Mesendoderm (in vitro differentiated cells): ENCODE measurements at places on chromosomes 3 and 15.
A peak's percentile ranks its signal among the peaks of the same experiment; 100 is the strongest.

DNA sequence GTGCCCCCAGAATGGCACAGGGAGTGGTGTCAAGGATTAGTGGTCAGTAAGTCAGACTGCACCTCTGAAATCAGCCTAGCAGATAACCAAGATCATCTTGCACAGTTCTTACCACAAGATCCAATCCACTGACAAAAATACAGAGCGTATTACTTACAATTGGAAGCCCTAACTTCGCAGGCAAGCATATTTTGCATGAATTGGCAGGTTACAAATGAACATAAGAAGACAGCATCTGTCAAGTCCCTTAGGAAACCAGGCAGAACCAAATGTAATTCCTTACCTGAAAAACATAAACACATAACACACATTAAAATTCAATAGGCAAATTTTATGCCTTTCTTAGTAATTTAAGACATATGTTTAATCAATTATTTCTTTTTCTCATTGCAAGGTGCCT is 293.4 kb downstream of the MAGI1 start:
- no peak for DNase-seq

GRCh38 chr15:100301910-100302431 is 39.8 kb downstream of the ADAMTS17 start:
- DNase-seq = no peak

DNA sequence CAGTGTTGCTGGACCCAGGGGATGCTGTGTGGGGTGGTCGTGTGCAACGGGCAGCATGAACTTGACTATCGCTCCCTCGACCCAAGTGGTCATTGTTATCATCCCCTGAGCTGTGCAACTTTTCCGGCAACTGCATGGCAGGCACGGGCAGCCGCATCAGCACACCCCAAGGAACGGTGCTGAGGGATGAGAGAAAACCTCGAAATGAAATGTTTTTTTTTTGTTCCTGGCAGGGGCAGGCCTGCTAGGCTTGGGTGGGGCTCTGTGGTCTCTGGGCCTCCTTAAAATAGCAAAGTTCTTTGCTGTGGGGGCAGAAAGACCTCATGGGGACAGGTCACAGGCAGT is 51.4 kb downstream of the CORO2B start:
- DNase-seq = no peak

GRCh38 chr15:77974416-77975331 is 102.8 kb downstream of the TBC1D2B start:
- DNase-seq = no peak

- no peak for DNase-seq
These were observed 23.0 kb upstream of the CAPN7 start for GRCh38 chr3:15183011-15183410.

DNA sequence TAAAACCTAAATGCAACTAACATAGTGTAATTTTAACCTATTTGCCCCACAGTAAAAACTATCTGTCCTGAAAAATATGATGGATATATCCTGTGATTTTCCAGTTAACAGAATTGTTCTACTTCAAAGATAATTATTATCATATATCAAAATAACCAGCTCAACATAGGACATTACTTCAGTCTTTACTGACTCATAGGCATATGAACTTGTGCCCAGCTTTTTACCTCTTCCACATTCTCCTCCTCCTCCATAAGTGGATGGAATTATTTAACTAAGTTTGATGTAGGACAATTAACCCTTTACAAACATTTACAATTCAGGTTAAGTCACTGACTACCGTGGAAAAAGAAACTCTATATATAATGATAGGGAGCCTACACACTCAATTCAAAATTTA is 22.9 kb upstream of the USF3 start:
- DNase-seq = no peak

DNA sequence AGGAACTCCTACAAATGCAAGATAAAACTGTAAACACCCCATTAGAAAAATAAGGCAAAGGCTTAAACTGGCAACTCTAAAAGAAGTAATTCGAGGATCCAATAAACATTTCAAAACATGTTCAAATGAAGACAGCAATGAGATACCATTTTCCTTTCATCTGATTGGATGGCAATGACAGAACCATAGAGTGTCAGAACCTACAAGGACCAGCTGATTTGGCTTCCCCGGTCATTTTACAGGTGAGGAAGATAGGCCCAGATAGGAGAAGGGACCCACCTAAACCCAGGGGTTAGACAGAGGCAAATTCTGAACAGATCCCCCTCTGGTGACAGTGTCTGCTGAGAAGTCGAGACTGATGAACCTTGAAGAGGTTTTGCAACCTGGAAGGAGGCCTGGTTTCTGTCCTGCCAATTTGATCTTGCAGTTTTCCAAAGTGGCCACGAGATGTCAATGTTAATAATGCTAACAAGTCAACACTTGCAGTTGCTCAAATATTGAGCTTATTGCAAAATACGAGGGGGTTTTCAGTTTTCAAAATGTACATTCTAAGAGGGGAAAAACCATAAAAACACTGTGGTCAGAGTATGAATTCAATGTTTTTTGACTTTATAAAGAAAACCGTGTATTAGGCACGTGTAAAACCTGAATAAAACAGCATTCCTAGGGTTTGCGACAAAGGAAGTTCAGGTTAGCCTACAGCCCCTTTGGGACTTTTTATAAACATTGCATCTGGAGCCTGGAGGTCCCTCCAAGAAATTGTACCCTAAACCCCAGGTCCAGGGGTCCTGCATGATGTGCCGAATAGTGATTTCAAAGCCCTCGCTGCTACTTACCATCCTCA is 21.5 kb downstream of the CFAP161 start:
- DNase-seq = peak; percentile 56

DNA sequence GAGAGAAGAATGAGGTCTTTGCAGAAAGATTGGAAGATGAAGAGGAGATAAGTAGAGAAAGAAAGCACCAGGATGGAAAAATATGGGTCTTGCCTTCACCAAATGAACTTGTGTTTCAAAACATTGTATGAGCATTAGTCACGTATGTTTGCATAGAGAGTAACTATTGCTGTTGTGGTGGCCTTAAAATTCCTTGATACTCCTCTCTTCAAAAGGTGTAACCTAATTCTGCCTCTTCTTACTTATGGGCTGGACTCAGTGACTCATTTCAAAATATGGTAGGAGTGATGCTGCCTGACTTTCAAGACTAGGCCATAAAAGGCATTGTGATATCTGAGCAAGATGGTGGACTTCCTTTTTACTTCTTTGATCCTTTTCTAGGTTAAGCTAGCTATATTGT is 228.7 kb upstream of the ZNF385D start:
- DNase-seq = no peak

GRCh38 chr15:23416349-23417276 is 30.4 kb downstream of the GOLGA6L2 start:
- DNase-seq = no peak

- DNase-seq = no peak
These were observed 36.7 kb downstream of the RGMA start for GRCh38 chr15:93052090-93052879.

DNA sequence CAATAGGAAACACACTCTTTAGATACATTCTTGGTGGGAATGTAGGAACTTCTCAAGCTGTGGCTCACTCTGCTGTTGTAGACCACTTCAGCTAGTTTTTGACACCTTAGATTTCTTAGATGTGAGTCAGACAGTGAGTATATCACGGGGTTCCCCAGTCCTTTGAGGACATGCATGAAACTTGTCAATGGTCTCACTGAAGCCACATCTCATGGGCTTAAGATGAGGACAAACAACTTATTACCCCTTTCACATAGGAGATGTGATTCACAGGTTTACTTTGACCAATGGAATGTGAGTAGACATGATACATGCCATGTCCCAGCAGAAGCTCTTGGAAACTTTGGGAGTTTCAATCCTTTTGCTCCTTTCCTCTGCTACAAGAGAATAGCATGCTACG is 325.5 kb downstream of the CHST2 start:
- DNase-seq = no peak

DNA sequence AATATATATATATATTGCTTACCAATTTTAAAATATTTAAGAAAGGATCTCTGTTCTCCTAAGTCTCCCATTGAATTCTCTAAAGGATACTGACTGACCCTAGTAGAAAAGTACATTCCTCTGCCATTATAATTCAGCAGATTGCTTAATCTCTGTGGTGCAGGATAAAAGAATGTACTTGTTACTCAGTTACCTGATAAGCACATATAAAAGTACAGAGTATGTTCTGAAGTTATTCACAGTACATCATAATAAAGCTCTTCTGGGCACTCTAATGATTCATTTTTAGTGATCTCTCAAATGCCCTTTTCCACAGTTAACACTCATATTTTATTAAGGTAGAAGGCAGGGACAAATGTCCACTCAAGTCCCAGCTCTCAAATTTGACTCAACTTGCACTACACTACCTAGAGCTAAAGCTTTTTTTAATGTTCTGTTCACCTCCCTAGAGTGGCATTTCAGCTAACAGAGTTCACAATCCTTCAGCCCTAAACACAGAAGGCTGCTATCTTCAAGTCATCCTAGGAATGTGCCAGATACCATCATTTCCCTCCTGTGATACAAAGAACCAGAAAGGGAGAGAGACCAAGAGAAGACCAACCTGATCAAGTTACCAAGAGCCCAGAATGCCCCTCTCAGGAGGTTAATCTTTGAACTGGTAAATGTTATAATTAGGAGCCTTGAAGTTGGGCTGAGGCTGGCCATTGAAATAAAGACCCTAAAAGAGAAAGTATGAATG is 53.3 kb downstream of the MEIS2 start:
- DNase-seq = peak; percentile 97

DNA sequence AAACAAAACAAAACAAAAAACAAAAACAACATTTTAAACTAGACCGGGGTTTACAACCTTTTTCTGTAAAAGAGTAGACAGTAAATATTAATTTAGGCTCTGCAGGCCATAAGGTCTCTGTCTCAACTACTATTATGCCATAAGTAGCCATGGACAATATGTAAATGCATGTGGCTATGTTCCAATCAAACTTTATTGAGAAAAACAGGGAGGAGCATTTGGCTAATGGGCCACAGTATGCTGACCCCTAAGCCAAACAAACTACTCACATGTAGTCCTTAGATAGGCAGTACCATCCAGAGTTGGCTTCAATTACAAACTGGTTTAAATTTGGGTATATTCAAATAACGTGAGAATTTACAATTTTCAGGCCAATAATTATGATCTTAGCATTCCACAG is 144.2 kb downstream of the TBL1XR1 start:
- no peak for DNase-seq

DNA sequence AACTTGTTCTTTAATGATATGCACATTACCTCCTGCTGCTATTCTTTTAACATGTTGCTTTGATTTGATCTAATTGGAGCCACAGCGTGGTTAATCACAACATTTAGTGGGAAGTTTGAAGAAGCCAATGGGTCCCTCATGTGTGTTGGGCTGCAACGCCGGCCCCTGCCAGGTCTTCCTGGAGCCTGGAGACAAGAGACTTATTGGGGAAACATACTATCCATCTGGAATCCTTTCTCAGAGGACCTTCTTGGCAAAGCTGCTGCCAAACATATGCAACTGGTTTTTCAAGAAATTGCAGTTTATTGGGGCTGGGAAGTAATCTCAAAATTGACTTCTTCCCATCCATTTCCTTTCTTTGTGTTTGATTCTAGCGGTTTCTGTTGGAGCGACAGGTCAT is 396.3 kb upstream of the PROK2 start:
- no peak for DNase-seq

- DNase-seq = peak; percentile 40
These were observed 9.2 kb downstream of the LZTFL1 start for GRCh38 chr3:45832699-45833098.

DNA sequence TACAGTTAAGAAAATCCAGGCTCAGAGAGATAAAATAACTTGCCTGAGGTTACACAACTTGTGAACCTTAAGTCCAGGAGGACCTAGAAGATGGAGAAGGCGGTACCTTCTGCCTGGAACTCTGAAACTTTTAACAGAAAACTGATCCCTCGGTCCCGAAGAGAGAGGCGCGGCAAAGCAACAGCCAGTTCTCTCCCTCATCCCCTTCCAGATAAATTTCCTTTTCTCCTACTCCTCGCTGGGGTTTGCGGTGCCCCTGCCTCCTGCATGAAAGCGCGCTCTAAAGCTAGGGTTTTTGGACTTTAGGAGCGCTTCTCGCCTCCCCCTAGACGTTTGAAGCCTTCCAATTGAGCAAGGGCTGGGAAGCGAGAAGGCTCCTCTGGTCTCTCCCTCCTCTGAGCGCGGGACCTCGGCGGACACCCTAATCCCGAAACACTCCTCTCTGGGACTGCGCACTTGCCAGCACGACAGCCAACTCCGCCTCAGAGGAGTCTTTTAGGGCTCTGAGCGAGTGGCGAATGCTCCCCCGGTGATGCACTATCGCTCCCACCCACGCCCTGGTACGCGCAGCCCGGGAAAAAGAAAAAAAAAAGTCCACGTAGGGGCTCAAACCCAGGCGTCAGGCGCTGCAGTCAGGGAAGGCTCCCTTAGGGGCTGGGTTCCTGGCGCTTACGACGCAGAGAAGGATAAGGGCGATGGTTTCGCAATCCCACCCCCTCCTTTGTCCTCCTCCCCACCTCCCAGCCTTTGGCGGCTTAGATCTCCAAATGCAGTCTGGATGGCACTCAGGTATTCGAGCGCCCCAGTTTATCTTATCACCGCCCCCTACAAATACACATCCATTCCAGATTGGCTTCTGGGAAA is 7.9 kb upstream of the EOMES start:
- DNase-seq = peak; percentile 78

GRCh38 chr3:133812872-133813271 is 7.3 kb downstream of the SRPRB start:
- DNase-seq = no peak

- DNase-seq = no peak
These were observed 112.7 kb upstream of the SELENOK start for GRCh38 chr3:54004335-54004734.
